ENCODE measurements at places on chromosomes 12 and 14. TPM values are rescaled to one million over a fixed set of nuclear protein-coding genes. Genes with fewer than 3 reads are reported as not detected.

The PTCSC3 gene
- total RNA-seq = not detected

The EEF1AKMT3 gene
- total RNA-seq = 3.1 TPM

The KCNMB4 gene
- total RNA-seq = 0.67 TPM

The LAG3 gene
- total RNA-seq = 2.4 TPM

The GLIPR1L1 gene
- not detected for total RNA-seq

The PTGR2 gene
- 4.5 TPM for total RNA-seq

The KLRC2 gene
- total RNA-seq = not detected

- DNase-seq = no peak
Observed at GRCh38 chr14:104926619-104927431, 2.1 kb downstream of the PLD4 start.

DNA sequence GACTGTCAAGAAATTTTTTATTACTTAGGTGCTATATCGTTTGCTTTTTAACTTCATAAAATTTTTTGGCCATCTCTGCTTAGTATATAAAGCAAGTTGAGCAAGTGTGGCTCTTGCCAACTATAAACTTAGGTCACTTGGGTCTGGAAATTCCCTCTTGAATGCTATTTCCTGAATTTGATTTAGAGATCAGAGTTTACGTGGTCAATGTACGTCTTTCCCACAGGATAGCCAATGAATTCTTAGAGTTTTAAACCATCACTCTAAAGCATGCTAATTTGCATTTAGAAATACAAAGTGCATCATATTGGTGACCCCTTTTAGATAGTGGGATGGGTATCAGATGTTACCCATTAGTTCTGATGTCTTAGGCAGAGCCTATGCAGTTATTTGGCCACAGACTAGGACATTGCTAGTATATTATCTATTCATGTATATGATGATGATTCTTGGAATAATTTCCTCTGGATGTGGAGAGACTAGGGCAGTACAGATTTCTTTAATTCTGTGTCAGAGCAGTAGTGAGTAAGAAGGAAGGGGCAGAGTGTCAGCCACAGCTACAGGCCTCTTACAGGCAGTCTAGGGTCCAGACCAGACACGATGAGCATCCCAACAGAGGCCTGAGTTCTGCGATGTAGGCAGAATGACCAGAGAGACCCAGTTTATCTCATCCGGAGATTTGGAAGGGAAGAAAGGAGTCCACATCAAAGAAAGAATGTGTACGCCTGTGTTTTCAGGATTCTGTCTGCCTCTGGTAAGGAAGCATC, 30.3 kb downstream of the SCN8A start:
- no peak for DNase-seq

DNA sequence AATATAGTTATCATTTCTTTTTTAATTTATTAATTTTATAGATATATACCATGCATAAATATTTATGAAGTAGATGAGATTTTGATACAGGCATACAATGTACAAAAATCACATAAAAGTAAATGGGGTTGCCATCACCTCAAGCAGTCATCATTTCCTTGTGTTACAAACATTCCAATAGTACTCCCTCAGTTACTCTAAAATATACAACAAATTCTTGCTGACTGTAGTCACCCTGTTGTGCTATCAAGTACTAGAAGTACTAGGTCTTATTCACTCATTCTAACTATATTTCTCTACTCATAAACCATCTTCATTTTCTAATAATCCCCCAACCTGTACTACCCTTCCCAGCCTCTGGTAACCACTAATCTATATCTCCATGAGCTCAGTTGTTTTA, 432.6 kb upstream of the SYT1 start:
- no peak for DNase-seq

DNA sequence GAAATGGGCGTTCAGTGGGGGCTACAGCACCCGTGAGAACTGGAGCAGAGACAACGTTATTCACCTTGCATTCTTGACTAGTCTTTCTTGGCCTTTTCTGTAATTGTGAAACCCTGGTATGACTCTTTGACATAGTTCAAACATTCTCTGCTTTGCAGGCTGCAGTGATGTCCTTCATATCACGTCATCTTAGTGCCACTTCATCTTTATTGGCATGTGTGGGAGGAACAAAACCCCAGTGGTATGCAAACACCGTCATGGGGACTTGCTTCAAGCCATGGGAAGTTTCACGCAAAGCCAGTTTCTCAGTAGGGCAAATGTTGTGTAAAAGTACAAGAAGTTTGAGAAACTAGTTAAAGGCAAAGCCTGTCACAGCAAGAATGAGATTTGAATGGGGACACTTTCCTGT, 20.2 kb upstream of the DUSP16 start:
- no peak for DNase-seq

GRCh38 chr14:65789363-65789762, 376.8 kb downstream of the FUT8 start:
- DNase-seq = no peak

GRCh38 chr12:13052421-13052820, 8.2 kb downstream of the FAM234B start:
- no peak for DNase-seq

Measured in CD4-positive, alpha-beta memory T cell (primary cell).